A673 (cell line): ENCODE measurements at places on chromosomes 12 and 14. TPM values are rescaled to one million over a fixed set of nuclear protein-coding genes. Genes with fewer than 3 reads are reported as not detected.

- H3K4me3 ChIP-seq, result no peak overlapping the region
- no peak for DNase-seq
- H3K27ac ChIP-seq, result no peak overlapping the region
- H3K36me3 ChIP-seq, result no peaks in the 10 kb centered on the region
- no peaks in the 10 kb centered on the region for H3K27me3 ChIP-seq
These were observed 167.3 kb downstream of the DACT1 start for GRCh38 chr14:58805057-58805456.

GRCh38 chr12:70971001-70971794 is 50.7 kb upstream of the PTPRR start:
- H3K4me1 ChIP-seq, result peaks cover 4% of the 10 kb centered on the region
- H3K36me3 ChIP-seq, result no peaks in the 10 kb centered on the region
- H3K27me3 ChIP-seq, result no peaks in the 10 kb centered on the region
- no peak overlapping the region for H3K27ac ChIP-seq
- no peak for DNase-seq

DNA sequence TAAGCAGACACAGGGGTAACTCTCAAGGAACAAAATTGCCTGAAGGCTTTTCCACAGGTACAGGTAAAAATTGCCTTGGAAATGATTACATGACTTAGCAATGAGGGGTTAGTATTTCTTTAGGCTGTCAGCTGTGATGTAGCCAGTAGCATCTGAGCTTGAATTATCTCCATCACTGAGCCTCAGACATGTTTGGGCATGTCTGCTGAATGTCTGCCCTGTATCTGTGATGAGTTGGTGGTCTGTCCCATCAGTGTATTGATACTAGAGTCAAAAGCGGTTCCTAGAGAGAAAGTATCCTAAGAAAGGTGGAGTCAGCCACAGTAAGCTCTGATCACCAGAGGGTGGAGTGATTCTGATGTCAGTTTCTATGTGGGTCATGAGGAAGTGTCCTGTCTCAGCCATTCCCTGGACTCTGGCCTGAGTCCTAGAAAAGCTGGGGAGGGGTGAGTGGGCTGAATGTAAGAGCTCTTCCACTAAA is 16.3 kb downstream of the AKAP6 start:
- DNase-seq, result no peak
- no peaks in the 10 kb centered on the region for H3K27me3 ChIP-seq
- no peaks in the 10 kb centered on the region for H3K4me1 ChIP-seq
- no peaks in the 10 kb centered on the region for H3K36me3 ChIP-seq

- no peaks in the 10 kb centered on the region for H3K36me3 ChIP-seq
- no peaks in the 10 kb centered on the region for H3K4me1 ChIP-seq
- H3K27me3 ChIP-seq, result no peaks in the 10 kb centered on the region
- no peak overlapping the region for H3K27ac ChIP-seq
- H3K4me3 ChIP-seq, result no peak overlapping the region
- no peak for DNase-seq
These were observed 24.2 kb upstream of the FAM222A start for GRCh38 chr12:109689426-109689825.

DNA sequence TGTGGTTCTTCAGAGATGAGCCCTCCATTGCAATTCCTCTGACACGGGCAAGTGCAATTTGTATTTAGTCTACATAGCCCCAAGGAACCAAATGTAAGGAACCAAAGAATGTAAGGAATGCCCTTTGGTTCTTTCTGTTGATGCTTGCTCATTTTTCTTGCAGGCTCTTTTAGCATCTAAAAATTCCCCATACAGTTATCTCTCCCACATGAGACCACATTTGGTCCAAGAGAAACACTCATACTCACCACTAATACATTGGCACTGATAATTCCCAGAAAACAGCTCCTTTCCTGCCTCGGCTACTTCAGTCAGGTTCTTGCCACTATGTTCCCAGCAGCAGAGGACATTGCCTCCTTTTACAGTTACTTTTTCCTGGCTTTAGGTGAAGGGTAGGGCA is 332.6 kb downstream of the AEBP2 start:
- peaks cover 9% of the 10 kb centered on the region for H3K27me3 ChIP-seq
- H3K4me1 ChIP-seq, result no peaks in the 10 kb centered on the region
- no peak overlapping the region for H3K27ac ChIP-seq
- H3K36me3 ChIP-seq, result no peaks in the 10 kb centered on the region
- no peak for DNase-seq
- no peak overlapping the region for H3K4me3 ChIP-seq

DNA sequence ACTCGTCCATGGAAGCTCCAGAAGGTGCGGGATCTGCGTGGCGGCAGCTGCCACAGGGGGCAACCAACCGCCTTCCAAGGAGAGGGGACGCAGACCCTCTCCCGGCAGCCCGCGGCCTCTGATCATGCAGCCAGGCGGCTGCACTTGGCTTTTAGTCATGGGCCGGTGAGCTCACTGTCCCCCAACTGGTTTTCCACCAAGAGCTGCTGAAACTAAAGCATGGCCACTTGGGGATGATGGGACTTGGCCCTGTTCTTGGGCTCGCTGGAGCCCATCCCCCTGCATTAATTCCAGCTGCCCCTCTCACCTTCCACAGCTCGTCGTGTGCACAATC is 39.1 kb downstream of the CCDC85C start:
- DNase-seq, result no peak
- H3K27ac ChIP-seq, result no peak overlapping the region
- no peaks in the 10 kb centered on the region for H3K27me3 ChIP-seq
- peaks cover 12% of the 10 kb centered on the region for H3K4me1 ChIP-seq
- H3K4me3 ChIP-seq, result no peak overlapping the region

DNA sequence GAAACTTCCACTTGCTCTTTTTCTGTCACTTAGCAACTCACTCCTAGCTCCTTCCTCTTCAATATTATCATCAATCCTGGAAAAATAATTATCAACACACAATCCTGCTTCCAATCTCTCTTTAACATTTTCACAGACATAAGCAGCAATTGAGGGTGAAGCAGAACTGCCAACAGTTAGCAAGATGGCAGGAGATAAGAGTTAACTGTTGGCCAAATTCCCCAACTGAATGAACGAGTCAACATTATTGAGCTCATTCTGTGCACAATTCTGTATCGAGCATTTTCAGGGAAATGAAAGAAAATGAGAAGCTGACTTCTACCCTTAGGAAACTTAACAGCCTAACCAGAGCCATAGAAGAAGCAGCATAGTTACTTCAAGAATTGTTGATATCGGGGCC is 152.0 kb downstream of the KCNA5 start:
- H3K36me3 ChIP-seq, result no peaks in the 10 kb centered on the region
- no peak overlapping the region for H3K4me3 ChIP-seq
- no peaks in the 10 kb centered on the region for H3K4me1 ChIP-seq
- DNase-seq, result no peak

Gene SLC7A8
- 18.3 and 24.8 TPM in 2 replicates for total RNA-seq

Gene PLEK2
- 3.7 and 6.8 TPM in 2 replicates for total RNA-seq
